ENCODE measurements at places on chromosomes 3 and 15. TPM values are rescaled to one million over a fixed set of nuclear protein-coding genes. Genes with fewer than 3 reads are reported as not detected.

CSNK1G1 gene
- polyA plus RNA-seq, result 6.5 TPM

GRCh38 chr15:75822685-75823278, 20.5 kb upstream of the UBE2Q2 start:
- DNase-seq, result no peak

GRCh38 chr3:101656651-101657050, 20.3 kb downstream of the ZBTB11 start:
- no peak for DNase-seq

DNA sequence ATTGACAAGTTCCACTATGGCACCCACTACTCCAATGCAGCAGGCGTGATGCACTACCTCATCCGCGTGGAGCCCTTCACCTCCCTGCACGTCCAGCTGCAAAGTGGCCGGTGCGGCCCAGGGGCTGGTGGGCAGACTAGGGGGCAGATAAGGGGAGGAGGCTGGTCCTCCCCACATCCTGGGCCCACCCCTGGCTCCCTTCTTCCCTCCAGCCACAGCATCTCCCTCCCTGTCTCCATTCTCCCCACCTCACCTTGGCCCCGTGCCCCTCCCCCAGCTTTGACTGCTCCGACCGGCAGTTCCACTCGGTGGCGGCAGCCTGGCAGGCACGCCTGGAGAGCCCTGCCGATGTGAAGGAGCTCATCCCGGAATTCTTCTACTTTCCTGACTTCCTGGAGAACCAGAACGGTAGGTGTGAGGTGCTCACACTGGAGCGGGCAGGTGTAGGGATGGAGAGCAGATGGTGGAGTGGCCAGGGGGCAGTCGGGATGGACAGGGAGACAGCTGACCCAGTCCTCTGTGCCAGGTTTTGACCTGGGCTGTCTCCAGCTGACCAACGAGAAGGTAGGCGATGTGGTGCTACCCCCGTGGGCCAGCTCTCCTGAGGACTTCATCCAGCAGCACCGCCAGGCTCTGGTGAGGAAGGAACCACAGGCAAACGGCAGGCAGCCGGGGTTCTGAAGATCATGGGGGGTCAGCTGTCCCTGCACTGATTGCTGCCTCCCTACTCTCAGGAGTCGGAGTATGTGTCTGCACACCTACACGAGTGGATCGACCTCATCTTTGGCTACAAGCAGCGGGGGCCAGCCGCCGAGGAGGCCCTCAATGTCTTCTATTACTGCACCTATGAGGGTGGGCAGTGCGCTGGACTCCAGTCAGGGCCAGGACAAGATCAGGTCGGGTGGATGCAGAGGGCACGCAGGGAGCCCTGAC, 26.0 kb downstream of the NBEAL2 start:
- no peak for DNase-seq

- peak; percentile 34 for DNase-seq
Observed at GRCh38 chr15:40368719-40369473, 10.9 kb downstream of the DISP2 start.

All from B cell (primary cell).